ENCODE measurements at places on chromosomes 3 and 15.

DNA sequence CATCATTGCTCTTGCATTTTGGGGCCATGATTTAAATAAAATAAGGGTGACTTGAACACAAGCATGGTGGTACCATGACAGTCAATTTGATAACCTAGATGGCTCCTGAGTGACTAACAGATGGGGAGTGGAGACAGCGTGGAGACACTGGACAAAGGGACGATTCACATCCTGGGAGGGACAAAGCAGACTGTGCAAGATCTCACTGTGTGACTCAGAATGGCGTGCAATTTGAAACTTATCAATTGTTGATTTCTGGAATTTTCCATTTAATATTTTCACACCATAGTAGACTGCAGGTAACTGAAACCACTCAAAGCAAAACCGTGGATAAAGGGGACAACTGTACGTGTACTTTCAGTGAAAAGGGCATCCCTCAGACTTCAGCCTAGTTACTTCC lies 25.5 kb downstream of the MCCC1 start:
- DNase-seq, result no peak

- no peak for DNase-seq
These were observed 21.4 kb upstream of the LIPC start for GRCh38 chr15:58410353-58410752.

- DNase-seq, result no peak
These were observed 31.6 kb upstream of the ABHD10 start for GRCh38 chr3:111947231-111947630.

DNA sequence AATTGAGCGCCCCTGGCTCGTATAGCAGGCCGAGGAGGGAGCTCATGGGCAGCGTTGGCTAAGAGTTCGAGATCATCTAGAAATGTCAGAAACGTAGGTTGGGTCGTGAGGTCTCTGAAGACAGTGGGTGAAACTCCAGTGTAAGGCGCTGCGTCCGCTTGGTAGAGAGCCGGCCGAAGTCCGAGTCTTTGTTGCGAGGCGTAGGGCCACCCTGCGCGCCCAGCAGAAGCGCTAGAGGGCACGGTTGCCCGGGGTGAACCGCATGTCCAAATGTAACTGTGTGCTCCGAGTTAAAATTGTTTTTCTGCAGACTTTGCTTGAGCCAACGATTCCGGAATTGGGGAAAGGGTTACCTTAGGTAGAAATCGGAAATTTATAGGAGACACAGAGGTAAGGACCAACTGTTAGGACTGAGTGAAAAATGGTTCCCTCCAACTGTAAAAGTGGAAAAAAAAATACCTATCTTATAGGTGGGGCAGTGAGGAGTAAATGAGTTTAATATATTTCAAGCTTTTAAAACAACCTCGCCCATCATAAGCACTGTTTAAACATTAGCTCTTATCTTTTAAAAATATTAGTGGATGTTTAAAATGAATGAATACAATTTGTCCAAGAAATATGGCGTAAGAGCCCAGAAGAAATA lies 993 bp upstream of the SIAH2 start:
- DNase-seq, result no peak

- no peak for DNase-seq
These were observed 14.4 kb upstream of the MUC4 start for GRCh38 chr3:195825857-195826804.

- no peak for DNase-seq
These were observed 55.1 kb downstream of the FOXB1 start for GRCh38 chr15:60059186-60059585.

GRCh38 chr3:17130956-17131355 lies 246.2 kb downstream of the PLCL2 start:
- no peak for DNase-seq

DNA sequence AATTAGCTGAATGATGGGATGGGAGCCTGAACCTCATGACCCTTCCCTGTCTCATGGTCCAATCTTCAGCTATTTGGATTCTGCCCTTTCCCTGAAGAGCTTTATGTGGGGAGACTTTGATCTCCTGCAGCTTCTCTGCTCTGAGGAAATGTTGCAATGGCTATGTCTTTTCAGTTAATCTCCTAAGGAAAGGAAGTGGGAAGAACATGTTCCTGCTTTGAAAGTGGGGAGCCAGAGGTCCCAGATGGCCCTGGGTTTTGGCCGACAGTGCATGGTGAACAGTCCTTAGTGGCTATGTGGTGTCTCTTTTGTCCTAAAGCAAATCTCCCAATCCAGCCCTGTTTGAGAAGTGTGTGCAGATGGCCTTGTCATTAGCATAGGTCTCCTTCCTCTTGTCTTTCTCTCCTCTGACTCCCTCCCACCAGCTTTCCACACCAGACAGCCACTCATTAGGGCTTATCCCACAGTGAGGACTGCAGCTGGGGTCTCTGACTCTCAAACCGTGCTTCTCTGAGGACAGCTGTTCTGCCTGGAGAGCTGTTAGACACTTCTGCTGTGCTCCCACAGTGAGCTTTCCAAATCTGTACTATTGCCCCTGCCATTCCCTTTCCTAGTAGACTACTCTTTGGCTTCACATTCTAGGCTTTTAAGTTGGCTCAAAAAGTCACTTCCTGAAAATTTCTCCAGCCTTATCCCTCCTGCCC lies 365.8 kb upstream of the UMPS start:
- no peak for DNase-seq

DNA sequence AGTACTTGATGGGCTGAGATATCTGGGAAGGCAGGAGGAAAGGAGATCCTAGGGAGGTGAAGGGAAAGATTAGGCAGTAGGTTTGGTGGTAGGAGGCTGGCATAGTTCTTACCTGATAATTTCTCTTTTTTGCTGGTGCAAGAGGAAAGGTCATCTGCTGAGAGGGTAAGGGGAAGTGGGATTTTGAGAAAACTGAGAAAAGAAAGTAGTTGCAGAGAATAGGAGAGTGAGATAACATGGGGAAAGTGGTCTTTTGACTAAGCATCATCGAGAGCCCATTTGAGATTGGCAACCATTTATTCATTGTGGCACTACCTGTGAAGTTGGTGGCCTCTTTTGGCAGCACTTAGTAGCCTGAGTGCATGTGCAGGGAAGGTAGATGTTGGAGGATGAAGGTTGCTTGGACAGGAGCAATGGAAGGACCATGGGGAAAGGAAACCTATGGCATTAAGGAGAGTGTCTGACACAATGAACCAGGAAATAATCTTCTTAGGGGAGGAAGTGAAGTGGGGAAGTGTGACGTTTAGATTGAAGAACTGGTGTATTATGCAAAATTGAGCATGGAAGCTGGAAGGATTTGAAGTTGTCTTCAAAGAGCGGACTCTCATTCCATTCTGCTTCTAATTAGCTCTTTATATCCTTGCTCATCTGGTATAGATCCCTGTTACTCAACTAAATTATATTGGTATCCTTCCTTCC lies 21.9 kb upstream of the USP13 start:
- DNase-seq, result no peak

GRCh38 chr15:39870537-39870936 lies 49.5 kb downstream of the GPR176 start:
- no peak for DNase-seq

DNA sequence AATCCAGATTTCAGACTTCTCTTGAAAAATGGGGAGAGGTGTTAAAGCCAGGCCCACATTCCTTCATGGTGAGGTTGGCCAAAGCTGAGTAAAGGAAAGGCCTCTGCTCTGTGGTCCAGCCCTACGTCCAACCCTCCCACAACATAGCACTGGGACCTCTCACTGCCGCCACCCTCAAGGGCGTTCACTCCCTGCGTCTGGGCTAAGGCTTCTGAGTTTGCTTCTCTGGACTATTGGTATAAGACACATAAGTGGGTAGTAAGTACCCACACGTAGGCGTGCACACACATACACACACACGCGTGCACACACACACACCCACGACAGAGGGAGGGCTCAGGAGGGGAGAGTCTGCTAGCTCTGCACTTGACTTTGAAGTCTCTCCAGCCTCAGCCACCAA lies 80.2 kb upstream of the PXYLP1 start:
- no peak for DNase-seq

DNA sequence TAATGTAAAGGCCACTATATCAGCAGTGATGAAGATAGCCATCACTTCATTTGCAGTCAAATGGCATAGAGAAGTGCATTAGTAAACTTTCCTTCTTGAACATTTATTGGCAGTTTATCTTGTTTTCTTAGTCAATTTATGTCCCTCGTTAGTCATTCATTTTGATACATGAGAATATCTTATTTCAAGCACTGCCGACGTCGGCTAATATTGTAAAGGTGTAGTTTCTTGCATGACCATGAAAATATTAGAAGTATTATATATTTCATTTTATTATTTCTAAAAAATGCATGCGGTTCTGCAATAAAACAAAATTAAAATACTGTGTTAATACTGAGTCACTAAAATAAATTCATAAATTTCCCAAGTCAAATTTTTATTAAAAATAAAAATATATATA lies 751.6 kb upstream of the ROBO1 start:
- DNase-seq, result no peak

Measured in stimulated activated CD4-positive, alpha-beta T cell treated with anti-CD3 and anti-CD28 coated beads, Interleukin-4, amount 100 ng/mL, for 48 hours (primary cell).